Upper lobe of left lung (tissue), 6 donors: ENCODE measurements at places on chromosomes 13 and 19. TPM values are rescaled to one million over a fixed set of nuclear protein-coding genes. Genes with fewer than 3 reads are reported as not detected.

DNA sequence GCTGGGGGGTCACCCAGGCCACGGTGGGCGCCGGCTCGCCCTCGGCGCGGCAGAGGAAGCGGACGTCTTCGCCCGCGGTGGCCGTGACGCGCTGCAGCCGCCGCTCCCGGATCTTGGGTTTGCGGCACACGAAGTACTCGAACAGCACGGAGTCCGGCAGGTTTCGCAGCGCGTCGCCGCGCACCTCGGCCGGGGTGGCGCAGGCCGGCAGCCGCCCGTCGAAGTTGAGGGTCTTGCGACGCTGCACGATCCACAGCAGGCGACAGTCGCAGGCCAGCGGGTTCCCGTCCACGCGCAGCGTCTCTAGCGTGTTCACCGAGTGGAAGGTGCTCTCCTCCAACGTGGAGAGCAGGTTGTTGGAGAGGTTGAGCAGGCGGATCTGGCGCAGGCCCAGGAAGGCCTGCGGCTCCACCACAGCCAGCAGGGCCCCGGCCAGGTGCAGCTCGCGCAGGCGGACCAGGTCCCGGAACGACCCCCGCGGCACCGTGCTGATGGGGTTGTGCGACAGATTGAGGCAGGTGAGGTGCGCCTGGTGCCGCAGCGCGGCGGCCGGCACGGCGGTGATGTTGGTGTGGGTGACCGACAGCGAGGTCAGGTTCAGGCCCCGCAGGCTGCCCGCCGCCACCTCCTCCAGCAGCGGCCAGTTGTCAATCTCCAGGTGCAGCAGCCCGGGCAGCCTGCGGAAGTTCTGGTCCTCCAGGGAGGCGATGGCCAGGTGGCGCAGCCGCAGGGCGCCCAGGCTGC, 8.6 kb upstream of the PEAK3 start:
- peak; percentile 90 for DNase-seq
- H3K36me3 ChIP-seq, result no peaks in the 10 kb centered on the region
- peaks cover 25% of the 10 kb centered on the region for H3K4me1 ChIP-seq
- H3K27me3 ChIP-seq, result peaks cover 30% of the 10 kb centered on the region
- H3K27ac ChIP-seq, result peak overlapping the region; percentile 87

GRCh38 chr13:109599901-109600657, 186.3 kb downstream of the IRS2 start:
- no peak overlapping the region for H3K27ac ChIP-seq
- H3K4me1 ChIP-seq, result no peaks in the 10 kb centered on the region
- no peak overlapping the region for H3K4me3 ChIP-seq
- no peaks in the 10 kb centered on the region for H3K36me3 ChIP-seq

- H3K4me3 ChIP-seq, result no peak overlapping the region
- no peaks in the 10 kb centered on the region for H3K27me3 ChIP-seq
- peaks cover 88% of the 10 kb centered on the region for H3K36me3 ChIP-seq
- no peaks in the 10 kb centered on the region for H3K4me1 ChIP-seq
- no peak for DNase-seq
- no peak overlapping the region for H3K27ac ChIP-seq
These were observed 17.9 kb downstream of the ALG5 start for GRCh38 chr13:36981156-36981743.

LGALS14 gene
- not detected for total RNA-seq

- H3K4me1 ChIP-seq, result no peaks in the 10 kb centered on the region
- no peaks in the 10 kb centered on the region for H3K36me3 ChIP-seq
- no peaks in the 10 kb centered on the region for H3K27me3 ChIP-seq
These were observed 23.1 kb upstream of the KLF5 start for GRCh38 chr13:73035660-73036059.

APOC1 gene
- total RNA-seq, result 754 TPM

LHB gene
- not detected for total RNA-seq

- peak overlapping the region; percentile 68 for H3K4me3 ChIP-seq
- H3K36me3 ChIP-seq, result no peaks in the 10 kb centered on the region
- no peaks in the 10 kb centered on the region for H3K27me3 ChIP-seq
These were observed 807 bp downstream of the MISP3 start for GRCh38 chr19:14073261-14073924.

- DNase-seq, result no peak
- H3K4me1 ChIP-seq, result peaks cover 18% of the 10 kb centered on the region
- H3K36me3 ChIP-seq, result peaks cover 29% of the 10 kb centered on the region
- no peak overlapping the region for H3K4me3 ChIP-seq
- H3K27ac ChIP-seq, result no peak overlapping the region
These were observed 161.6 kb downstream of the KDM4B start for GRCh38 chr19:5130371-5131030.

DNA sequence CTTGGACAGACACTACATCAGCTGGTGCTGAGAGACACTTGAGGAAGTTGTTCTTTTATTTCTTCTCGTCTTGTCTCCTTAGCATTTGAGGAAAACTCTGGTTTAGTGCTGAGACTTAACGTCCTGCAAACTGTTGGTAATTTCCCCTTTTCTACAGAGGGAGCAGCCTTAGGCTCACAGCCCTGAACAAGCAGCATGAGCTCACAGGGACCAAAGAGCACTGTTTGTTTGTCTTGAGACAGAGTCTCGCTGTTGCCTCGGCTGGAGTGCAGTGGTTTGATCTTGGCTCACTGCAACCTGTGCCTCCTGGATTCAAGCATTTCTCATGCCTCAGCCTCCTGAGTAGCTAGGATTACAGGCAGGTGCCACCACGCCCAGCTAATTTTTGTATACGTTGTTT, 5.5 kb downstream of the ZNF805 start:
- DNase-seq, result no peak
- H3K27me3 ChIP-seq, result no peaks in the 10 kb centered on the region
- H3K4me1 ChIP-seq, result peaks cover 17% of the 10 kb centered on the region
- H3K27ac ChIP-seq, result no peak overlapping the region
- no peak overlapping the region for H3K4me3 ChIP-seq
- peaks cover 30% of the 10 kb centered on the region for H3K36me3 ChIP-seq

ZNF418 gene
- total RNA-seq, result 18.0 TPM

CEBPG gene
- total RNA-seq, result 33.6 TPM

DNA sequence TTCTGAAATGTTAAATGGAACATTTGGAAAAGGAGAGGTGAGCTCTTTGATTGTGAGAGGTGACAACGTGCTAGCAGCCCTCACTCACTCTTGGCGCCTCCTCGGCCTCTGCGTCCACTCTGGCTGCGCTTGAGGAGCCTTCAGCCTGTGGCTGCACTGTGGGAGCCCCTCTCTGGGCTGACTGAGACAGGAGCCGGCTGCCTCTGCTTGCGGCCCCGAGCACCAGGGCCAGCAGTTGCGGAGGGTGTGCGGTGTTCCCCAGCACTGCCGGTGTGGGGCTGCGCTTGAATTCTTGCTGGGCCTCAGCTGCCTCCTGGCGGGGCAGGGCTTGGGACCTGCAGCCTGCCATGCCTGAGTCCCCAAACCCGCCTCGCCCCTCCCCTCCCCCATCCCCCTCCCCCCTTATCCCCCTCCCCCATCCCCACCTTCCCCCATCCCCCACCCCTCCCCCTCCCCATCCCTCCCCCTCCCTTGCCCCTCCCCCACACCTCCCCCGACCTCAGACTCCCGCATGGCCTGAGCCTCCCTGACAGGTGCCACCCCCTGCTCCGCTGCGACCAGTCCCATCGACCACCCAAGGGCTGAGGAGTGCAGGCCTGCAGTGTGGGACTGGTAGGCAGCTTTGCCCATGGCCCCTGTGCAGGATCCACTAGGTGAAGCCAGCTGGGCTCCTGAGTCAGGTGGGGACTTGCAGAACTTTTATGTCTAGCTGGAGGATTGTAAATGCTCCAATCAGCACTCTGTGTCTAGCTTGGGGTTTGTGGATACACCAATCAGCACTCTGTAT, 411.0 kb downstream of the OLFM4 start:
- no peak overlapping the region for H3K4me3 ChIP-seq
- no peaks in the 10 kb centered on the region for H3K36me3 ChIP-seq
- DNase-seq, result no peak
- H3K27me3 ChIP-seq, result no peaks in the 10 kb centered on the region
- no peaks in the 10 kb centered on the region for H3K4me1 ChIP-seq
- no peak overlapping the region for H3K27ac ChIP-seq

DNA sequence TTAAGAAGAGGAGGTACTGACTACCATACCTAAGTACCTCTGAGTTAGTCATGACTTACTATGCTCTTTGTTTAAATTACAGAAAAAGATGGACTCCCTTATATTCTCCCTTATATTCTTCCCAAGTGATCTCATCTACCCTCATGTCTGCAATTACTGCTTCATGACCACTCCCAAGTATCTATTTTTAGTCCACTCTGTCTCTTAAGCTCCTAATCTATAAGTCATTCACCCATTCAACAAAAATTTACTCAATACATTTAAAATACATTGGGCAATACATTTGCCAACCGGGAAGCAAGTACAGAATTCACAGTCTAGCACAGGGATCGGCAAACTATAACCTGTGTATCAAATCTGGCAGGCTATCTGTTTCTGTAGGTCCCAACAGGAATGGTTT, 42.6 kb downstream of the KPNA3 start:
- DNase-seq, result no peak
- H3K4me1 ChIP-seq, result peaks cover 4% of the 10 kb centered on the region
- no peak overlapping the region for H3K4me3 ChIP-seq
- H3K36me3 ChIP-seq, result peaks cover 3% of the 10 kb centered on the region

DNA sequence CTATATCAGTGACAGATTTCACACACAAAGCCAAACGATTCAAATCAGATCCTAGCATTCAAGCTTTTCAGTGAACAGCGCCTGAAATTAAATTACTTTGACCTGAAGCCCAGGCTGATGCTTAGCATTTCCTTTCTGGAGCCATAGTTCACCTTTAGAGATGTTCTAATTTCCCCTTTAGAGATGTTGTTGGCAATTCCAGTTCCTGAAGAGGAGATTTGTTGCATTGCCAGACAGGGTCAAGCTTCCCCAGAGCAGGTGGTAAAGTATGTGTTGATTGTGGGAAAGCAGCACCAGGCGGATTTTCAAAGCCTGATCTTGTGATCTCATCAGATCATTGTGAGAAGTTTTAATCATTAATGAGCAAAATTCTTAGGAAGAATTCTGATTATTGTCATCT, 609.8 kb upstream of the KLF12 start:
- no peak overlapping the region for H3K27ac ChIP-seq
- H3K27me3 ChIP-seq, result no peaks in the 10 kb centered on the region
- H3K4me3 ChIP-seq, result no peak overlapping the region
- no peak for DNase-seq

PINLYP gene
- total RNA-seq, result 6.3 TPM

DNA sequence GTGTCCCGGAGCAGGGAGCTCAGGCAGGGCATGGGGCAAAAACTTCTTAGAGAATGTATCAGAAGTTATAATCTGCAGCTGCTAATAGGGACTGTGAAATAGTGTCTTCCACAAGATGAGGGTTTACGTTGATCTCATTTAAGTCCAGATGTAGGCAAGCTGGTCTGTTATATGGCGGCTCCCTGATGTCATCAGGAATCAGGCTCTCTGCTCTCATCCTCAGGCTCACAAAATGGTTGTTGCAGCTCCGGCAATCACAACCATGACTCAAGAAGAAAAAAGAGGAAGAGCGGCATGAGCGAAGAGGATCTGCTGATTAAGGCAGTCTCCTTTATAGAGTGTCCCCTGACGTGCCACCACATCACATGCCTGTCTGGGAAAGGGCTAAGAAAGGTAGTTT, 191.3 kb downstream of the KLF5 start:
- no peaks in the 10 kb centered on the region for H3K27me3 ChIP-seq
- H3K36me3 ChIP-seq, result no peaks in the 10 kb centered on the region
- H3K27ac ChIP-seq, result no peak overlapping the region
- no peak overlapping the region for H3K4me3 ChIP-seq
- no peaks in the 10 kb centered on the region for H3K4me1 ChIP-seq

GFY gene
- total RNA-seq, result not detected

ZNF177 gene
- 1.5 TPM for total RNA-seq

- H3K4me1 ChIP-seq, result no peaks in the 10 kb centered on the region
- no peak overlapping the region for H3K4me3 ChIP-seq
- no peak overlapping the region for H3K27ac ChIP-seq
- no peaks in the 10 kb centered on the region for H3K27me3 ChIP-seq
These were observed 243.9 kb upstream of the SPRY2 start for GRCh38 chr13:80584785-80585184.

PSG3 gene
- total RNA-seq, result not detected

GRCh38 chr19:2547033-2547680, 71.2 kb downstream of the GADD45B start:
- peak overlapping the region; percentile 89 for H3K27ac ChIP-seq
- DNase-seq, result no peak
- peaks cover 89% of the 10 kb centered on the region for H3K4me1 ChIP-seq
- H3K27me3 ChIP-seq, result no peaks in the 10 kb centered on the region
- no peak overlapping the region for H3K4me3 ChIP-seq

UBE2L5 gene
- total RNA-seq, result not detected

CPB2 gene
- total RNA-seq, result 18.6 TPM

- peaks cover 70% of the 10 kb centered on the region for H3K36me3 ChIP-seq
- H3K27me3 ChIP-seq, result no peaks in the 10 kb centered on the region
- H3K27ac ChIP-seq, result no peak overlapping the region
- DNase-seq, result no peak
These were observed 44.8 kb upstream of the LDLR start for GRCh38 chr19:11044431-11044830.

GRCh38 chr13:105894697-105895096, 640.8 kb downstream of the EFNB2 start:
- no peak overlapping the region for H3K27ac ChIP-seq
- H3K36me3 ChIP-seq, result no peaks in the 10 kb centered on the region
- H3K4me3 ChIP-seq, result no peak overlapping the region
- no peak for DNase-seq
- no peaks in the 10 kb centered on the region for H3K27me3 ChIP-seq

- DNase-seq, result peak; percentile 94
- H3K36me3 ChIP-seq, result no peaks in the 10 kb centered on the region
- H3K27me3 ChIP-seq, result no peaks in the 10 kb centered on the region
- peaks cover 7% of the 10 kb centered on the region for H3K4me1 ChIP-seq
- H3K27ac ChIP-seq, result no peak overlapping the region
These were observed 5.3 kb downstream of the DENND1C start for GRCh38 chr19:6476155-6476895.

GRCh38 chr13:51232328-51232727, 10.1 kb downstream of the FAM124A start:
- no peak overlapping the region for H3K4me3 ChIP-seq
- H3K36me3 ChIP-seq, result no peaks in the 10 kb centered on the region
- H3K27me3 ChIP-seq, result no peaks in the 10 kb centered on the region
- H3K4me1 ChIP-seq, result peaks cover 21% of the 10 kb centered on the region
- DNase-seq, result no peak
- H3K27ac ChIP-seq, result no peak overlapping the region
